ENCODE measurements at places on chromosomes 7 and 10.

- no peak for DNase-seq
Observed at GRCh38 chr7:137423321-137423720, 79.8 kb upstream of the PTN start.

- DNase-seq: no peak
Observed at GRCh38 chr7:27409311-27409710, 166.7 kb downstream of the EVX1 start.

DNA sequence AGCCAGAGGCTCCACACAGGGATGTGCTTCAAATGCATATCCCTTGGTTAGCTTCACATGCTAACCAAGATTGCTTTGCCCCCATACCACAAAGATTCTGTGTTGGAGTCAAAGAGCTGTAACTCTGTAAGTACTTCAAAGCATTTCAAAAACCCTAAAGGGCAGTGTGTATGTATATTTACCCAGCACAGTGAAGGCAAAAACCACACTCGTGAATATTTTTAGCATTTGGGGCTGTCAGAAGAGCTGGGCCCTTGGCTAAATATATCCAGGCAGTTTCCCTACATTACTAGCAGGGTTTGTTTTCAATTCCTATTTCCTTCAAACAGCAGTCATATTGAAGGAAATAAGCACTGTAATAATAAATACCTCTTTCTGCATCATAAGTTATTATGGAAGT, 84.2 kb upstream of the STEAP1B start:
- no peak for DNase-seq

- DNase-seq: peak; percentile 8
Observed at GRCh38 chr10:102918817-102919245, 737 bp downstream of the CNNM2 start.

DNA sequence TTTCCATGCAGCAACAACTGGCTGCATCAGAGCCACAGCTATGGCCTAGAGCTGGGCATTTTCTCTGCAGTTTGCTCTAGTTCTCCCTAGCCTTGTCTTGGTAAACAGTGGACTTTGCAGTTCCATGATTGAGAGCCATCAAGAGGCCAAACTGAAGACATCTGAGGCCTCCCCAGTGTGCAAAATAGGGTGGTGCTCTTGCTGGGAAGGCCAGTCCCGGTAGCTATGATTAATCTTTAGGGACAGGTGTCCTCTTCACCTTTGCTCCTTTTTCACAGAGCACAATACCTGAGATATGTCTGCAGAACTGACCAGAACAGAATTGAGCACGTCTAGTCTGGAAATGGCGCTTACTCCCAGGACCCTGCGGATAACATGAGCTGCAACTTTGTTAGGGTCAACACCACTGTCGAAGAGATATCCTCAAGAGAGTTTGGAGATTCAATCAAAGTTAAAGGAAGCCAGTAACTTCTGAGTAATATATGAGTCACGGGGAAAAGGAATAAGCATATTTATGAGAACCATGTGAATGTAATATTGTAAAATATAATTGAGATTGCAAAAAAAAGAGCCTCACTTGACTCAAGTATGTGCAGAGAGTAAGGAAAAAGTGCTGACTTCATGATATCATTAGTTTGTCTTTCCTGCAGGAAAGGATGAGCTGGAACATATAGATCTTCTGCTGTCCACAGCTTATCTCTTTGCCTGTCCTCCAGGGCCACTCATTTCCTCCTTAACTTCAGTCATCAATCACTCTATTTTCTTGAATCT, 76.7 kb downstream of the ANK3 start:
- no peak for DNase-seq

DNA sequence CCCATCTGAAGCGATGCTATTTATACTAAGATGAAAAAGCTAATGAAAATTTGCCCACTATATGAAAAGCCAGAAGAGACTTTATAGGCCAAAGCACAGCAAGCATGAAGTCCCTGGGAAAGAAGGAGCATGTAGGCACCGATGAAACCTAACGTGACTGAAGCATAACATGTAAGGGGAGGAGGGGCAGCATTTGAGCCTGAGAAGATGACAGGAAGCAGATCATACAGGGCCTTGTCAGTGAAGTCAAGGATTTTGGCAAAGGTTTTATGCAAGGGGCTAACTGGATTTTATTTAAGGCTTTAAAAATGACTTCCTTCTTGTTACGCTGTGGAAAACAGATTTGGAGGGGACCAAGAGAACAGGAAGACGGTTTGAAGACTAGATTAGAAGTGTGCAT, 744.0 kb downstream of the PHTF2 start:
- no peak for DNase-seq

GRCh38 chr10:132479603-132480221, 57.9 kb upstream of the INPP5A start:
- no peak for DNase-seq

GRCh38 chr7:46932676-46933424, 649.1 kb downstream of the TNS3 start:
- no peak for DNase-seq

GRCh38 chr7:78047800-78048199, 249.2 kb downstream of the PHTF2 start:
- no peak for DNase-seq

DNA sequence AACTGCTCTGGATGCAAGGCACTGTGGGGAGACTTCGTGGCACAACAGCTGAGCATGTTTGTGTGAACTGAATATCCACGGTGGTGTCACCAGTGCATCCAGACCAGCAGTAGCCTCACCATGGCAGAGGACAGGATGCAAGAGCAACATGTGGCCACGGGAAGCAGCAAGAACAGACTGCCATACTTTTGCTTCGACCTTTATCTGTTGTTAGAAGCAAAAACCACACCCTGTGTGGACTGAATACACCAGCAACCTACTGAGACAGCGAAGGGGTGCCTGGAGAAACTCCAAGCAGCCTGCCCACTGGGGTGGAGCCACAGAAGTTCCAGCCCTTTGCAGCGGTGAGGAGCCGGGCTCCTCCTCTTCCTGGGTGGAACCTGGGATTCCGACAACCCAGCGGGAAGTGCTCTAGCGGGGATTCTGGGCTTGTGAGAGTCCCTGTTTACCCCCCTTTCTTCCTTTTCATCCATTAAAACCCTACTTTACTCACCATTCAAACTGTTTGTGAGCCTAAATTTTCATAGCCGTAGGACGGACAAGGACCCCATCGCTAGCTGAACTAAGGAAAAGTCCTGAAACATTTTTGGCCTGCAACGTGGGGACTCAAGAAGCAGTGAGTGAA, 584.9 kb downstream of the GRM8 start:
- DNase-seq: no peak

- no peak for DNase-seq
Observed at GRCh38 chr7:48130658-48131108, 40.6 kb upstream of the ABCA13 start.

DNA sequence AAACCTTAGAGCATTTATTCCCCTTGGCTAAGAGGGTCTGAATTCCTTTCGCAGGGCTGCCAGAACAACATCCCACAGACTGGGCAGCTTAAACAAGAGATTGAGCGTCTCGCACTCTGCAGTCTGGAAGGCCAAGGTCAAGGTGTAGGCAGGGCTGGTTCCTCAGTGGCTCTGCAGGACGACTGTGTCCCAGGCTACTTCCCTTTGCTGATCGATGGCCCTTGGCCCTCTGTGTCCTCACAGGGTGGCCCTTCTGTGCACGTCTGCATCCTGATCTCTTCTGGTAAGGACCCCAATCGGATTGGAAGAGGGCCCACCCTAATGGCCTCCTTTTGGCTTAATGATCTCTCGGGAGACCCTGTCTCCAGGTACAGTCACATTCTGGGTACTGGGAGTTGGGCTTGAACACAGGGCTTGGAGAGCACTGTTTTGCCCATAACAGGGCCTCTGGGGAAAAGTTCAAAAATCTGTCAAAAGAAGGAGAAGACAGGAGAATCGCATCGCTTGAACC, 35.1 kb upstream of the DNAJB6 start:
- DNase-seq: no peak

DNA sequence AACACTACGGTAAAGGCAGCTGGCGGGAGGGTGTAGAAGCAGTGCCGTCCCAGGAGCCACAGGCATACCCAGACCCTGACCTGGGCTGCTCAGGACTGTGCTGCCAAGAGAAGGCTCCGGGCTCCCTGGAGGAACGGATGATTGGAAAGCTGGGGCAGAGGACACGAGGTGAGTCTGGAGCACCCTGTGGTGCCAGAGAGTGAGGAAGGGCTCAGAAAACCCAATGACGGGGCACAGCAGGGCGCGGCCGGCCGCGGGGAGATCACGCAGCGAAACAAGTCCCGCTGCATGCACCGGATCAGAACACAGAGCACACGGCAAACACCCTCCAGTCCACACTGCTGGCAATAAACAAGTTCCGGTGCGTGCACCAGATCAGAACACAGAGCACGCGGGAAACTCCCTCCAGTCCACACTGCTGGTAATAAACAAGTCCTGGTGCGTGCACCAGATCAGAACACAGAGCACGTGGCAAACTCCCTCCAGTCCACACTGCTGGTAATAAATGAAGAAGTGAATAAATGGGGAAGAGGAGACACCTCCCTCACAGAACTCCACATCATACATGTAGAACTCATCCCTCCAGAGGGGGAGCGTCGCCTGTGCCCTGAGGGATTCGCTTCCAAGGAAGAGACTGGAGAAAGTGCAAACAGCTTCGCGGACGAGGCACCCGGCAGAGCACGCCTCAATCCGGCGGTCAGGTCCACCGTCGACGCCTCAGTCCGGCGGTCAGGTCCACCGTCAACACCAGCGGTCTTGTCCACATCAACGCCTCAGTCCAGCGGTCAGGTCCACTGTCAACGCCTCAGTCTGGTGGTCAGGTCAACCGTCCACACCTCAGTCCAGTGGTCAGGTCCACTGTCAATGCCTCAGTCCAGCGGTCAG, 265.0 kb downstream of the MAD1L1 start:
- no peak for DNase-seq
